Lower leg skin (tissue), 4 donors: ENCODE measurements at places on chromosomes 2 and 18.

- no peak for DNase-seq
Measured at GRCh38 chr2:24970483-24971285, 1.1 kb downstream of the DNAJC27 start.

DNA sequence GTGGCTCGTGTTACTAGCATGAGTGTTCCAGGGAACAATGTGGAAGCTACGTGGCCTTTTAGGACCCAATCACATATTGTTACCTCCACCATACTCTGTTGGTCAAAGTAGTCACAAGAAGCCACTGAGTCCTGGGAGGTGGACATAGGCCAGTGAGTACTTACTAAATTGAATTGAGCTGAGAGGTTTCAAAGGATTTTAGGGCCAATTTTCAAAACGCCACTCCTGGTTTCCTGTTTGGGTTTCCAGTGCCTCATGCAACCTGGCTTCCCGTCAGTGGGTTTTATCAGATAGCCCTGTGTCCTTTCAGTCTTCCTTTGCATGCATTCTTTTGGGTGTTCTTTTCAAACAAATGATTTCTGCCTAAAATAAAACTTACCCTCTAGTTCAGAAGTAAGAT is 56.3 kb downstream of the FBLN7 start:
- DNase-seq = no peak

DNA sequence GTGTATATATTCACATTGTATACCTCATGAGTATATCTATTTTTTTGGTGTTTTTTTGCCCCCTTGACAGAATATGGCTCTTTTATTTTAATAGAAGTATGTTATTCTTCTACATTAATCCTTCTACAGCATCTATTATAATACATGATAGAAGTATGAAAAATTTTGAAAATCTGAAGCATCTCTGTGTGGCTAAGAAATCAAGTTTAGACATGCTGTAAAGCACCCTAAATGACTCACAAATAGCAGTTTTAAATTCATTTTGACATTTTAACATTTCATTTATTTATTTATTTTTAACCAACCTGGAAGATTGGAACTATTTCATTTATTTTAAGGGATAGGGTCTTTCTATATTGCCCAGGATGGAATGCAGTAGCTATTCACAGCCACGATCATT is 33.8 kb upstream of the ROCK1 start:
- DNase-seq = no peak

DNA sequence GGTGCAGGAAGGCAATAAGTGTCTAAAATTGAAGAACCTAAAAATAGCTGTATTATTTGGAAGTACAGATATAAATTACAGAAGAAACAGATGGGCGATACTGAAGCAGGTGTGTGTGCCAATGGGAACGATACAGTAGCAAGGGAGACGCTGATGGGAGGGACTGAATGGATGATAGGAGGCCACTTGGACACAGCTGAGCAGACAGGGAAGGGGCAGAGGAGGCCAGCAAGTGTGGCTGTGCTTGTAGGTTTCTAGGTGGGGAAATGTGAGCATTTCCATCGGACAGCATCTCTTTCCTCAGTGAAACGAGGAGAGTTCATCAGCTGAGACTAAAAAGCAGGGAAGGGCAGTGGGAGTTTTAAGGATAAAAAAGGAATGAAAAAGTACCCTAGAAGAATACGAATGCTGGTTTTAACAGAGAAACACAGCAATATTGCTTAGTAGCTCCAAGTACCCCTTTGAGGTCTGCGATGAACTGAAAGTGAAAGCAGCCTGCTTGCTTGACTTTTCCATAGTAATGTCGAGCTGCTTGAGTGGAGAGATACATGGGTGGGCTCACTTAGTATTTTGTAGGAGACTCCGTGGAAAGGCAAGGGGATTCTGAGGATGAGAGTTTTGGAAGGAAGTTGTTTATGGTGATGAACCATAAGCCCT is 91.7 kb upstream of the EPC2 start:
- DNase-seq = no peak

- DNase-seq = no peak
Measured at GRCh38 chr18:70293166-70293565, 4.3 kb downstream of the SOCS6 start.
